ENCODE measurements at places on chromosomes 2 and 18.

DNA sequence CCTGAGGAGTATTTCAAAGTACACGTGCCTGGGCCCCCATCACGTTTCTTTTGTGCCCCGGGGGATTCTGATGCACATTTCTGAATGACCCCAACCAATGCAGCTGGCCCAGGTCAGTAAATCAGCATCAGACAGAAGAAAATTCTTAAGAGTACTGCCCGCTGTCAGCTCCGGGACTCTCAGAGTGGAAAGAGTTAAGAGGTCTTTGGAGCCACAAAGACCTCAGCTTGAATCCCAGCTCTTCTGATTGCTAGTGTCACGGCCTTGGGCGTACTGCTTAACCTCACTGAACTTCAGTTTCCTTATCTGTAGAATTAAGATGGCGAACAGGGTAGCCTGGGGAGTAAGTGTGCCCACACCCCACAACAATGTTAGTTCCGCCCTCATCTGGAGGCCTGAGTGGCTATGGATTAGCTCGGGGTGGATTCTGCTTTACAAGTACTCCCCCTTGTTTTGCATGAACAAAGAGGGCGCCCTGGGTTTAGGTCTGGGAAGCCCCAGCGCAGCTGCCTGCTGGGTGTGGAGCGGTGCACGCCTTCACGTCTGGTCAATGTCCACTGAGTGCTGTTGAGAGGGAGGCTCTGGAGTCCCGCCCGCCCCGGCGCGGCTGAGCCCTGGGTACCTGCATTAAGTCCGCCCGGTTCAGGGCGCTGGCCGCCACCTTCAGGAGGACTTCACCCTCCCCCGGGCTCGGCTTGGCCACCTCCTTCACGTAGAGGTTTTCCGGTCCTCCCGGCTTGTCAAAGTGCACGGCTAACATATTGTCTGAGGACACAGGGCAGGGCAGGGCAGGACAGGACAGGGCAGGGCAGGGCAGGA, 858 bp downstream of the TP53I3 start:
- no peak for DNase-seq

DNA sequence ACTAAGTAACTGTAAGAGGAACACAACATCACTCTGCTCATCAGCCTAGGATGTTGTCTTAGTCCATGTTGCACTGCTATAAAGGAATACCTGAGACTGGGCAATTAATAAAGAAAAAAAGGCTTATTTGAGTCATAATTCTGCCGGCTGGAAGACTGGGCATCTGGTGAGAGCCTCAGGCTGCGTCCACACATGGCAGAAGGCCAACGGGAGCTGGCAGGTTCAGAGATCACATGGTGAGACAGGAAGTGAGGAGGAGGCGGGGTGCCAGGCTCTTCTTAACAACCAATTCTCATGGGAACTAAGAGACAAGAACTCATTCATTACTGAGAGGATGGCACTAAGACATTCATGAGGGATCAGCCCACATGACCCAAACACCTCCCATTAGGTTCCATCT, 46.8 kb downstream of the EPG5 start:
- DNase-seq, result no peak

- no peak for DNase-seq
Measured at GRCh38 chr2:85525567-85525966, 13.4 kb upstream of the MAT2A start.

- no peak for DNase-seq
Measured at GRCh38 chr2:63553049-63553448, 35.2 kb downstream of the WDPCP start.

DNA sequence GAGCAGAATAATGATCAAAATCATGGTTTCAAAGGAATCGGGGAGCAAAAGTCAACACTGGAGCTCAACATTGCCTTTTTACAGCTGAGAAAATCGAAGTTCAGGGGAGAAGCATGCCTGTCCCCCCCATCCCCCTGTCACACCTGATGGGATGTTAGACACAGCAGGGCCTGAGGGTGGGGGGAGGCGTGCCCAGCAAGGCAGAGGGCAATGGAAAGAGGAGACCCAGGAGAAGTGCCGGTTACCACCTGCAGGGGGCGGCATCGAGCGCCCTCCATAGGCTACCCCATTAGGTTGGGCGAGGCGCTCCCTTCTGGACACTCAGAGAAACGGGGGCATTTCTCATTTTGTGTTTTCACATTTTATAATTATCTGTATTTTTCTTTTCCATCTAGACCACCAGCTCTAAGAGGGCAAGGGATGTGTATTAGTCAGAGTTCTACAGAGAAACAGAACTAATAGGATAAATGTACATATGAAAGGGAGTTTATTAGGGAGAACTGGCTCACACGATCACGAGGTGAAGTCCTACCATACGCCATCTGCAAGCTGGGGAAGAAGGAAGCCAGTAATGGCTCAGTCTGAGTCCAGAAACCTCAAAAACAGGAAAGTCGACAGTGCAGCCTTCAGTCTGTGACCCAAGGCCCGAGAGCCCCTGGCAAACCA, 271.3 kb downstream of the LRATD1 start:
- no peak for DNase-seq

DNA sequence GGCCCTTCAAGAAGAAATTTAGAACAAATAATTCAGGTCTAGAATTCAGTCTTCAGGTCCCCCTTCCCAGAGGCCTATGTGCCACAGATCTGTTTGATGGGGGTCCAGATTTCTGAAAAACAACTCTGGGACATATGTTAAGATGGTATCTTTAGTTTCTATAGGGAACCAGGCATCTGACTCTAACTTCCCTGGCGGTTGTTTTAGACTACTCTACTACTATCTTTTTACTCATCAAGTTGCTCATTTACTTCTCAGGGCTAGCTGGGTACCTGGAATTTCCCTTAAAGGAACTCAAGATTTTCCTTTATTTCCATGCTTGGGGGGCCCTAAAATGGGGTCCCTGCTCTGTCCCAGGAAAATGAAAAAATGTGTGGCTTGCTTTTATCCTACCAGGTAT, 114.7 kb upstream of the RAB6C start:
- no peak for DNase-seq
